ENCODE measurements at places on chromosomes 11 and 22.

DNA sequence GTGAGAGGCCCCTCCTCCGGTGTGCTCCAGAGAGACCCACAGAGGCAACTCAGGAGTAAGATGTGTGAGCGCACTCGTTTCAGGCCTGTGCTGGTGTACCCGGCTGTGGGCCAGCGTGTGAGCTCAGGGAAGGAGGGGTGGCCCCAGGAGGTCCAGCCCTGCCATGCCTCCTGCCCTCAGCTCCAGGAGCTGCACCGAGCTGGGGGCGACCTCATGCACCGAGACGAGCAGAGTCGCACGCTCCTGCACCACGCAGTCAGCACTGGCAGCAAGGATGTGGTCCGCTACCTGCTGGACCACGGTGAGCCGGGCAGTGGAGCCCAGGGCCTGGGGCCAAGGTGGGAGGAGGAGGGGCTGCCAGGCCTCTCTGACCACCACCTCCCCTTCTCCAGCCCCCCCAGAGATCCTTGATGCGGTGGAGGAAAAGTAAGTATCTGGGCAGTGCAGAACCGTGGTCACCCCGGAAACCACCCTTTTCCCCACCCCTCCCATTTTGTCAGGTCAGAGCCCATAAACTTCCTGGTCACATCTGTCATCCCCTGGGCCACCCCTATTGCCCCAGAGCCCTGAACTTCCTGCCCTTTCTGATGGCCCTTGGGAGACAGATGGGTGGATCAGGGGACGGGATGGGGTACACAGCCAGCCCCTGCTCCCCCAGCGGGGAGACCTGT is 2.5 kb upstream of the MDK start:
- no peak for DNase-seq

- no peak for DNase-seq
Measured at GRCh38 chr11:12478743-12479142, 101.4 kb downstream of the PARVA start.

GRCh38 chr11:110587972-110588371 is 124.3 kb downstream of the ARHGAP20 start:
- DNase-seq: no peak

- DNase-seq: no peak
Measured at GRCh38 chr11:19199048-19199447, 2.7 kb downstream of the CSRP3 start.

DNA sequence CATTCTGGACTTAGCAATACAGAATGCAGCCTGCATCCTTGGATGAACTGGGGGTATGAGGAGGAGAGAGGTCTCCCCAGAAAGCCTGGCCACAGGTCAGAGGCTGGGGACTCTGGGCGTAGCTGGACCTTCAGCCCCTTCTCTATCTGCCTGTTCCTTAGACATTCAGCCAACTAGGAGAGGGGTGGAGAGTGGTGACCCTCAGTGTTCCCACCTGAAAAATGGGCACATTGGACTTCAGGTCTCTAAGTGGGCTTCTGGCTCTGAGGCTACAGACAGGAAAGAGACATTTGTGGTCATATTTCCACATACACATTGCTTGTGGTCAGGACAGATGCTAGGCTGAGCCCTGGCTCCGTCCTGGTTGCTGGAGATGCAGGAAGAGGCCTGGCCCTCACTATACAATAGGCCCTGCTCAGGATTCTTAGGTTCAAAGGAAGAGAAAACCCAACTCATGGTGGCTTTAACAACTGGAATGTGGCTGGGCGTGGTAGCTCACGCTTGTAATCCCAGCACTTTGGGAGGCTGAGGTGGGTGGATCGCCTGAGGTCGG is 30.1 kb upstream of the CBX7 start:
- DNase-seq: no peak

DNA sequence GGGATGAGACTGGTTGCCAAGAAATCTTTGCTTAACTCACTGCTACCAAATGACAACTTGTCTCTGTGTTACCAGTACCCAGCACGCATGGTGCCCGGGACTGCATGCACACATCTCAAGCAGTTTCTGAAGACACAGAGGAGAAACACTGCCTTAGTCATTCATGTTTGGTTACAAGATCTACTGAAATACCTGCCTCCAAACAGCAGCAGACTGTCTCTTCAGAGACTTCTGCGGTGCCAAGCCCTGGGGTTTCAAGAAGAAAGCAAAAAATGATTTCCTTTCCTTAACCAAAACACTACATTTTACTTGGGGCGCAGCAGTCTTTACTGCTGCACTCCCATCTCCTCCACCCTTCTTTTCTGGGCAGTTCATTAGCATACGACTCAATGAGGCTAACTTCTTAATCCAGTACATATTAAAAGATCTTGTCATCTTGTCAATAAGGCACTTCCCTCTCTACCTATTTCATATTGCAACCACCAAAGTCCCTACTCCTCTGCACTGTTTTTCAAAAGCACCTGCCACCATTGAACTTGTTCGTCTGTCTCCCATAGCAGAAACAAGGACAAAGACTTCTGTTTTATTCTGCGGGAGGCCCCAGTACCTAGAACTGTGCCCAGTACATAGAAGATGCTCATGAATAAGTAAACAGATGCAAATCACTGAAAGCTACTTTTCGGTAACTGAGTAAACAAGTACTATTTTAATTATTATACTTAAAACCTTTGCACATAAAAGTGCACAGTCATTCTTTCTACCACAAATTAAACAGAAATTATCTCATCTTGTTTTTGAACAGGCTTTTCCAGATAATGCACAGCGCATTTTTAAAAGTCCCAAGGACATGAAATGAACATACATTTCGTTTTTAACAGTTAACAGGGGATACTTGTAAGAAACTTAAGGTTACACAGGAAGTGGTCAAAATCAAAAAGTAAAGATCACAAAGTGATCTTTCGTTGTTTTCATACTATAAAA is 4.0 kb downstream of the NAP1L4 start:
- no peak for DNase-seq
